ENCODE measurements at places on chromosomes 16 and 17. TPM values are rescaled to one million over a fixed set of nuclear protein-coding genes. Genes with fewer than 3 reads are reported as not detected.
A peak's percentile ranks its signal among the peaks of the same experiment; 100 is the strongest.

GRCh38 chr17:5821803-5822202, 237.5 kb upstream of the NLRP1 start:
- H3K27ac ChIP-seq, result no peak overlapping the region
- no peaks in the 10 kb centered on the region for H3K4me1 ChIP-seq
- H3K4me3 ChIP-seq, result no peak overlapping the region

DNA sequence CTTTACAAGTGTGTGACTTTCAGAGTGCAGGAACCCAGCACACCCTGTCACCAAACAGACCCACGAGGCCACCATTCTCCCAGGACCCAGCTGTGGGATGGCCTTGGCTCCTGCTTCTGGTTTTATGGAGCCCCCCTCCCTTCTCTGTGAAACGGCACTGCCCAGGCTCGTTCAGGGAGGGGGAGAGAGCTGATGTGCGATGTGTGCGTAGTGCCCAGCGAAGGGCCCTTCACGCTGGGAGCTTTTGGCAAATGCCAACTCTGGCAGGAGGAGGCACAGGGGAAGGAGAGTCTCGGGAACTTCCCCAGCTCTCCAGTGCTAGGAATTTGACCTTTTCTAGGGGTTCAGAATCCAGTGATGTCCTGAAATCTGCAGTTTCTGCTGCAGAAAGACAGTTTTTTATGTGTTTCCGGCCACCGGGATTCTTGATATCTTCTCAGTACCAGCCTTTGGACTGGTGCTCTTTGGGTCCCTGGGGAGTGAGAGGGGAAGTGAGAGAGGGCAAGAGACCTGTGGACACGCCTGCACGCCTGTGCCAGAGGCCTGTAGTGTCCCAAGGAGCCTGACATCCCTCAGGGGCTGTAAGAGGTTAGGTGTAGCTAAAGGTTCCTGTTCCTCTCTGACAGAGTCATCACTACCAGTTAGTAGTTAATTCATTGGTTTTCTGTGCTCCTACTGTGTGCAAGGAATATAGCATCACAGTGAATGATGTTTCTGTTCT, 45.1 kb downstream of the CMIP start:
- peaks cover 25% of the 10 kb centered on the region for H3K4me1 ChIP-seq
- no peak for DNase-seq
- H3K27ac ChIP-seq, result no peak overlapping the region
- H3K36me3 ChIP-seq, result no peaks in the 10 kb centered on the region
- no peak overlapping the region for H3K4me3 ChIP-seq
- H3K27me3 ChIP-seq, result no peaks in the 10 kb centered on the region

DNA sequence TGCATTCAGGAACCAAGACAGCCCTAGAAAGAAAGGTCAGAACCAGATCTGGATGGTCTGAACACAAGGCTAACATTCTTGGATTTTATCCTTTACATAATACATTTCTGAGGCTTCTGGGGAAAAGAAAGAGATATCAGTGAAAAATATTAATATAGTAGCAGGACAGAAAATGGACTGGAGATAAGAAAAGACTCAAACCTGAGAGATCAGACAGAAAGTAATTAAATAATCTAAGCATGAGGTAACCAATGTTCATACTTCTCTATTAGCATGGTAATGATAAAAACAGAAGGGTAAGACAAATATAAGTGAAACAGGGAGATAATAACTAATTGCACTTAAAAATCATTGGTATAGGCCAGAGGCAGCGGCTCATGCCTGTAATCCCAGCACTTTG, 5.5 kb downstream of the TRIM37 start:
- H3K27me3 ChIP-seq, result no peaks in the 10 kb centered on the region
- H3K4me3 ChIP-seq, result no peak overlapping the region
- H3K4me1 ChIP-seq, result peaks cover 16% of the 10 kb centered on the region
- no peak for DNase-seq
- no peaks in the 10 kb centered on the region for H3K36me3 ChIP-seq

DNA sequence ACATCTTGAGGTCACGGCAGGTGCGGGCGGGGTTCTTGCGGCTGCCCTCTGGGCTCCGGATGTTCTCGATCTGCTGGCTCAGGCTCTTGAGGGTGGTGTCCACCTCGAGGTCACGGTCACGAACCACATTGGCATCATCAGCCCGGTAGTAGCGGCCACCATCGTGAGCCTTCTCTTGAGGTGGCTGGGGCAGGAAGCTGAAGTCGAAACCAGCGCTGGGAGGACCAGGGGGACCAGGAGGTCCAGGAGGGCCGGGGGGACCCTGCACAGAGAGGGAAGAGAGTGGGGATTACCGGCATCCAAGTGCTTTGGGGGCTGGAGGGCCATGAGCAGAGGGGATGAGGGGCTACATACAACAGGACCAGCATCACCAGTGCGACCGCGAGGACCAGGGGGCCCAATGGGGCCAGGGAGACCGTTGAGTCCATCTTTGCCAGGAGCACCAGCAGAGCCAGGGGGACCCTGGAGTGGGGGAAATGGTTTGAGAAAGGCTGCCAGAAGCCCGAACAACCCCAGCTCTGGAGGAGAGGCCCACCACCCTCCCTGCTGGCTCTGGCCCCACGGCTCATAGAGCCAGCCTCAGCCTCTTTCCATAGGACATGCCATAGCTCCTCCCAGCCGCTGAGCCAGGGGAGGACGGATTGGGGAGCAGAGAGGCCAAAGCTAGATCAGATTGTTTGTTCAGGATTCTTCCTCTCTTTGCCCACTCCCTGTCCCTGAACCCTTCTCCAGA, 14.6 kb downstream of the COL1A1 start:
- H3K36me3 ChIP-seq, result no peaks in the 10 kb centered on the region
- H3K27me3 ChIP-seq, result no peaks in the 10 kb centered on the region
- H3K4me1 ChIP-seq, result peaks cover 21% of the 10 kb centered on the region
- no peak for DNase-seq
- peak overlapping the region; percentile 59 for H3K27ac ChIP-seq
- no peak overlapping the region for H3K4me3 ChIP-seq

DNA sequence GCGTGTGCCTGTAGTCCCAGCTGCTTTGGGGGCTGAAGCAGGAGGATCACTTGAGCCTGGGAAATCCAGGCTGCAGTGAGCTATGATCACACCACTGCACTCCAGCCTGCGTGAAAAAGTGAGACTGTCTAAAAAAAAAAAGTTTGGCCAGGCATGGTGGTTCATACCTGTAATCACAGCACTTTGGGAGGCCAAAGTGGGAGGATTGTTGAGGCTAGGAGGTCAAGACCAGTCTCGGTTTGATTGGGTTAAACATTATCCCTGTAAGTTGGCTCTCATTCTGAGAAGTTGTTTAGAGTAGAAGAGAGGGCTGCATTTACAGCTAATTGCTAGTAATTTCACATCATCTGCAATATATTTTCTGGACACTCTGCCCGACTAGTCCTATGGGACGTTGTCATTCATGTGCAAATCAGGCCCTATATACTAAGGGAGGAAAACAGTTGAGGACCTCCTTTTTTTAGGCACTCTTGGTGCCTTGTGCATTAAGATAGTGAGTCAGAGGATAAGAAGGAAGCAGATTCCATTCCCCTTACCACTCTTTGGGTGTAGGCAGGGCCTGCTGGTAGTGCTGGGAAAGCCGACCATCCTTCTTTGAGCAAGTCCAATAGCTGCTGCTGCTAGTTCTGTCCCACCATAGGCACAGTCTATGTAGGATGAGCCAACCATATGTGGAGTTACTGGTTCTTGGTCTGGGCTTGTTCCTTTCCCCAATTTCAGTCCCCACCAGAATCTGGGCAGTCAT, 18.7 kb downstream of the HMOX2 start:
- no peaks in the 10 kb centered on the region for H3K27me3 ChIP-seq
- no peak overlapping the region for H3K4me3 ChIP-seq
- no peaks in the 10 kb centered on the region for H3K4me1 ChIP-seq
- H3K36me3 ChIP-seq, result peaks cover 26% of the 10 kb centered on the region
- no peak for DNase-seq

GRCh38 chr16:10578474-10579316, 1.7 kb downstream of the EMP2 start:
- peak overlapping the region; percentile 95 for H3K4me3 ChIP-seq
- DNase-seq, result peak; percentile 86
- H3K4me1 ChIP-seq, result peaks cover 50% of the 10 kb centered on the region
- peak overlapping the region; percentile 92 for H3K27ac ChIP-seq
- H3K27me3 ChIP-seq, result no peaks in the 10 kb centered on the region

DNA sequence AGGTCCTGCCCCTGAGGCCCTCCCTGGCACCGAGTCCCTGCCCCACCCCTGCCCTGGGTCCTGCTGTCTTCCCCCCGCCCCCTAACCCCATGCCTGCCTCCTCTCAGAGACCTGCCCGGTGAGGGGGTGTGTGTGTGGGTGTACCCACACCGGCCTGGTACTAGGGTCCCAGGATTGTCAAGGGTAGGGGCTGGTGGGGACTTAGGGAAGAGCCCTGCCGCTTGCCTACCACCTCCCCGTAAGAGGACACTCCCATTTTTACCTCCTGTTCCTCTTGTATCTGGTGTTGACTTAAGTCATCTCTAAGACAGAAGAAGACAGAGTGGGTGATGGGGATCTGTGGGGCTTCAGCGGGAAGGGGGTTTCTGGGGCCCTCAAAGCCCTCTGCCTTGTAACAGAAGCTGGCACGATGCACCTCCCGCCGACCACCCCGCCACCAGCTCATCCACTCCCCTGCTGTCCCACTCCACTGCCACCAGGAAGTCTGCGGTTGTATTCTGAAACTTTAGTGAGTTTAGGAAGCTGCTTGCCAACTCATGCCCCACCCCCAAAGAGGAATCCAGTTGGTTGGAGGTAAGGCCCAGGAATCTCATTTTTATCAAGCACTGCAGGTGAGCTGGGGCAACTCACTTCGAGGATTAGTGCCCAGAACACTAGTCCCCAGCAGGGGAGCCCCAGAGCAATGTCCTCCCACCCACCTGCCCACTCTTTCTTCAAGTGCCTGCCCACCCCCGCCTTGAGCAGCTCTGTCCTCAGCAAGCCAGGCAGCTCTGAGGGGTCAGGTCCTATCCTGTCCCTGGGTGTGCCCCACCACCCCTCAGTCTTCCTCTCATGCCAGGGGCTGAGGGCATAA, 5.6 kb downstream of the SPATA32 start:
- no peak overlapping the region for H3K27ac ChIP-seq
- DNase-seq, result no peak
- no peak overlapping the region for H3K4me3 ChIP-seq
- H3K27me3 ChIP-seq, result no peaks in the 10 kb centered on the region

GRCh38 chr17:16947470-16947869, 24.4 kb downstream of the TNFRSF13B start:
- no peaks in the 10 kb centered on the region for H3K36me3 ChIP-seq
- H3K27ac ChIP-seq, result no peak overlapping the region
- H3K4me3 ChIP-seq, result no peak overlapping the region

- peaks cover 50% of the 10 kb centered on the region for H3K36me3 ChIP-seq
- H3K27ac ChIP-seq, result no peak overlapping the region
- H3K27me3 ChIP-seq, result no peaks in the 10 kb centered on the region
- peaks cover 26% of the 10 kb centered on the region for H3K4me1 ChIP-seq
- H3K4me3 ChIP-seq, result no peak overlapping the region
Measured at GRCh38 chr17:75472119-75472518, 15.7 kb downstream of the TMEM94 start.

- no peaks in the 10 kb centered on the region for H3K36me3 ChIP-seq
- H3K27ac ChIP-seq, result peak overlapping the region; percentile 28
- no peak for DNase-seq
- H3K4me3 ChIP-seq, result no peak overlapping the region
- H3K27me3 ChIP-seq, result no peaks in the 10 kb centered on the region
Measured at GRCh38 chr17:19270704-19271611, 33.8 kb downstream of the EPN2 start.

DNA sequence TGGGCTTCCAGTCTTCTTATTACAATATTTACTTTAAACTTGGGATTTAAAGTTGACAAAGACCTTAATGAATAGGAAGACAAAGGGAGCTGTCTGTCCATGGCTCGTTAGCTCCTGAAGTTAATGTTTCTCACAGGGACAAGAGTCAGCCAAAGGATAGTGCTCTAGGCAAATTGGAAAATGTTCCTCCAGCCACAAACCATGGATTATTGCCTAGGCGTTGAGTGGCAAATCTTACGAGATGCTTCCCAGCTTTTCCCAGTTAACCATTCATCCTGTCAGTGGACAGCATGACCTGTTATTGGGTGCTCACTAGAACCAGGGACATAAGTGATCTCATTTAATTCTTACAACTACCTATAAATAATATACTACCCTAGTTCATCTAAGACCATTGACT, 3.6 kb downstream of the TEX2 start:
- no peak for DNase-seq
- no peaks in the 10 kb centered on the region for H3K27me3 ChIP-seq
- H3K27ac ChIP-seq, result no peak overlapping the region
- H3K4me3 ChIP-seq, result no peak overlapping the region
- peaks cover 3% of the 10 kb centered on the region for H3K4me1 ChIP-seq
- no peaks in the 10 kb centered on the region for H3K36me3 ChIP-seq

DNA sequence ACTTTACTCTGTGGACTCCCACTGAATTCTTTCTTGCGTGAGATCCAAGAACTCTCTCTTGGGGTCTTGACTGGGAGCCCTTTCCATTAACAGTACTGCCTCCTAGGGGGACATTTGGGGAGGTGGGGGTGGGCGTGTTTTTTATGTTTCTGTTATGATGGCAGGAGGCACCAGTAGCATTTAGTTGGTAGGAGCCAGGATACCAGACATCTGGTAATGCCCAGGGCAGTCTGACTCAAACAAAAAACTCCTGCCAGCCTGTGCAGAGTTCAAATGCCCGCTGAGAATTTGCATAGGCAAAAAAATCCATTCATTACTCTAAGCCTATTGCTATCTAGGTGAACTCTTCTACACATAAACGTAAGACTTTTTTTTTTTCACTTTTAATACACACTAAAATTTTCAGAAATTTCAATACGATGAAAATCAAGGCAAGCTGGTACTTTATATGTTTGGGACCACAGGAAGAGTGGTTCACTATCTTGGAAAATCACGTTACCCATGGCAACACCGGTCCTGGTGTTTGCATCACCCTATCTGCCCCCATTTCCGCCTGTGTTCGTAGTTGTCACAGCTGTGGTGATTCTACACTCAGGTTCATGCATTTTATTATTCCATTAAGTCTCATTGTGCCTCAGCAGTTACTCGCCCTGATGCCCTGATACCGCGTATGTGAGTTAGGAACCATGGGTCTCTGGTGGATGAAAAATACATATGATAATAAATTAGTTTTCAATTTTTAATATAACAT, 121.1 kb upstream of the XYLT1 start:
- no peak for DNase-seq
- no peaks in the 10 kb centered on the region for H3K27me3 ChIP-seq
- no peaks in the 10 kb centered on the region for H3K36me3 ChIP-seq
- H3K4me1 ChIP-seq, result no peaks in the 10 kb centered on the region

- H3K27ac ChIP-seq, result peak overlapping the region; percentile 82
- H3K4me3 ChIP-seq, result peak overlapping the region; percentile 27
- no peak for DNase-seq
- H3K4me1 ChIP-seq, result peaks cover 60% of the 10 kb centered on the region
- no peaks in the 10 kb centered on the region for H3K27me3 ChIP-seq
Measured at GRCh38 chr17:36212966-36213365, 2.1 kb downstream of the CCL4L2 start.

The OTOA gene
- total RNA-seq, result 1.1 TPM

The RUNDC3A gene
- total RNA-seq, result 0.08 TPM

The SPAG7 gene
- total RNA-seq, result 47.2 TPM

The SLC52A1 gene
- 0.73 TPM for total RNA-seq

The TMEM114 gene
- not detected for total RNA-seq

The CES3 gene
- 0.79 TPM for total RNA-seq

Data from left lung (tissue), 14 donors.